ENCODE measurements at places on chromosomes 16 and 17.

DNA sequence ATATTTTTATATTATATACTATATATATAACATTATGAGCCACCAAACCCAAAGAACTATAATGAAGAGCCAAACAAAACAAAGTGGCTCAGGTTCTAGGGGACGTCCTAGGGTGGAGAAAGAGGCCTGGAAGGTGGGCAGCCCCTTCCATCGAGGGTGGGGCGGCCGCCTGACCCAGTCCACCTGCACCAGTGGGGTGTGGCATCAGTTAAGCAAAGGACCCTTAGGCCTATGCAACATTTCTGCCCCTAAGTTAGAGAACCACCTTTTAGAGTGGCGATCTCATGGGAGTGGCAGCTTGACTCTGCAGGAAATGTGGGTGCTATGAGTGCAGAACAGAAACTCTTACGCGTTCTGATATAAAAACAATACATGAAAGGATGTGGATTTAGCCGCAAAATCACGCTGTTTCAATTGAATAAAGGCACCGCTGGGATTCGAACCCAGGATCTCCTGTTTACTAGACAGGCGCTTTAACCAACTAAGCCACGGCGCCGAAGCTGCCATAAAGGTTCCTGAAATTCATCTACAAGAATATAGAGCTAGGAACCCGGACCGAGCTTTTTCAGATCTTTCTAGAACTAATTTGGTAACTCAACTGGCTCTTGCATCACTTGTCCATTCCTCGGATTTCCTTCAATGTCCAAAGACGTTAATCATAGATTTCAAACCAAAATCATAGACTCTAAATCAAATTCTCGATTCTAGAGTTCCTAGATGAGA lies 15.6 kb upstream of the AURKB start:
- DNase-seq, result no peak

GRCh38 chr16:20023190-20023589 lies 50.5 kb downstream of the GPR139 start:
- no peak for DNase-seq

DNA sequence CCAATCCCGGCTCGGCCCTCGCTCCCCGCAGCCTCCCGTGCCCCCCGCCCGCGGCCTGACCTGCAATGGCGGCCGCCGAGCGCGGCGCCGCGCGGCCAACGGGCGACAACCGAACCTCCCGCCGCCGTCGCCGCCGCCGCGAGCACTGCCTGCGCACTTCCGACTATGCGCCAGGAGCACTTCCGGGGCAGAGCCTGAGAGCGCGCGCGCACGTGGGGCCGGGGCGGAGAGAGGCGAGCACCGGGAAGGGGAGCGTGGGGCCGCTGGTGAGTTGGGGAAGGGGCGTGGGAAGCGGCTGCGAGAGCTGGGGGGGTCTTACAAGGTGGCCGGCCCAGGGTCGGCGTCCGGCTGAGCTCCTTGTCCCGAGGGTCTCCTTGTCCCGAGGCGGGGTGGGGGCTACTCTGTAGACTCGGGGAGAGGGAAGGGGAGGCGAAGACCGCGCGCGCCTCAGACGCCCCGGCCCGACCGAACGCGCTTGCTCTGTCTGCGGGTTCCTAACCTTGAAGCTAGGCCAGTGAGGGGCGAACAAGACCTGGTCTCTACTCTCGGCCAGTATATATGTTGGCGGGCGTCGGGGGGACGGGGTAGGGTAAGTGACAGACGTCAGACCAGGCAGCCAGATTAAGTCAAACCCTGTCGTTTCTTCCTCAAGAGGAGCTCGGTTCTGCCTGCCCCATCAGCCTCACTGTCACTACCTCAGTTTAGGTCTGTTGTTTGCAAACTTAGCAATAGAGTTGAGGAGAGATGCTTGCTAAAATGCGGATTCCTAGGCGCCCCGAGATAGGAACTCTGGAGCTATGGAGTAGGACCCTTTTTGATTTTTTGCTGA lies at the start of the genes CHTF8 and UTP4:
TSS of gene CHTF8 (minus strand) at position 165 of the 829 bp plus-strand sequence. CDS start 11,130 bp downstream, outside the sequence.
TSS of gene UTP4 (plus strand) at position 226 of the 829 bp plus-strand sequence. CDS start 811 bp downstream, outside the sequence.
- DNase-seq, result peak; percentile 9

GRCh38 chr17:45110676-45111611 lies 21.4 kb downstream of the PLCD3 start:
- no peak for DNase-seq

DNA sequence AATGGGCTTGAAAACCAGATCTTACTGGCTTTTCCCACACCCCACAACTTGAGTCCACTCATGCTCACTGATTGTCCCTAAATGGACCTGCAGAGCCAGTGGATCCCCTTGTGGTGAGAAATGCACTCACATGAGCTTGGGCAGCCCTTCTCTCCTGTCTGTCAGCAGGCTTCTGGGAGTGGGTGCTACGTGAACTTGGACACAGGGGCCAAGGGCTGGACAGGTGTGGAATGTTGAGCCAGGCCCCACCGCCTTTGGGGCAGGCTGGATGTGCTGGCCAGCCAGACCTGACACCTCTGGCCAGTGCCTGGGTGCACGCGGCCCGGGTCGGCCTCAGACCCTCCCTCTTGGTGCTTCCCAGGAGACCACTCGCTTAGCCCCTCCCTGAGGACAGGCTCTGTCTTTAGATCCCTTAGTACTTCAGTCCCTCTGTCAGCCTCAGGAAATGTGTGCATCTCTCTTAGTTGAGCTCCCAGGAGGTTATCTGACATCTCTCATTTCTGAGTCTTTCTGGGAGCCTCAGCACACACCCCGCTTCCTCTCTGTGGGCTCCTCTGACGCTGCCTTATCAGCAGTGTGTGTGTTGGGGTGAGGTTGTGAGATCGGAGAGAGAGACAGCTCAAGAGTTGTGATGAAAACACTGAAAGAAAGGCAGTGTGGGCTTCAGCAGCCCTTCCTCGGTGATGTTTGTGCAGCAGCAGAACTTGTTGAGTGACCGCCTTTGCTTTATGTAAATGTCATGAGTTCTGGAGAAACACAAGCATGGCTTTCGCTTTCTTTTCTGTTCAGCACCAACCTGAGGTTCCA lies 117.0 kb downstream of the RAB11FIP4 start:
- no peak for DNase-seq

GRCh38 chr16:59991171-59991570 lies 1257.1 kb upstream of the GOT2 start:
- DNase-seq, result no peak

- DNase-seq, result no peak
Observed at GRCh38 chr16:79519448-79519847, 81.1 kb downstream of the MAF start.

GRCh38 chr17:8082292-8082691 lies 5.2 kb downstream of the ALOX12B start:
- no peak for DNase-seq

GRCh38 chr17:6420173-6420641 lies 14.7 kb downstream of the AIPL1 start:
- no peak for DNase-seq

- no peak for DNase-seq
Observed at GRCh38 chr16:72301523-72302236, 129.7 kb upstream of the PMFBP1 start.

GRCh38 chr17:73060721-73061120 lies 31.8 kb downstream of the SLC39A11 start:
- DNase-seq, result no peak

- DNase-seq, result no peak
Observed at GRCh38 chr17:72826602-72827001, 265.9 kb downstream of the SLC39A11 start.

GRCh38 chr16:89443727-89444084 lies 46.7 kb downstream of the ANKRD11 start:
- DNase-seq, result no peak

- DNase-seq, result no peak
Observed at GRCh38 chr16:86026916-86027315, 128.0 kb downstream of the IRF8 start.

- DNase-seq, result no peak
Observed at GRCh38 chr17:73895157-73895556, 250.9 kb upstream of the SDK2 start.

GRCh38 chr16:72677662-72678447 lies 370.1 kb downstream of the ZFHX3 start:
- DNase-seq, result no peak

GRCh38 chr16:5020551-5020950 lies 13.2 kb downstream of the NAGPA start:
- no peak for DNase-seq
